ENCODE measurements at places on chromosomes 6 and 20.

DNA sequence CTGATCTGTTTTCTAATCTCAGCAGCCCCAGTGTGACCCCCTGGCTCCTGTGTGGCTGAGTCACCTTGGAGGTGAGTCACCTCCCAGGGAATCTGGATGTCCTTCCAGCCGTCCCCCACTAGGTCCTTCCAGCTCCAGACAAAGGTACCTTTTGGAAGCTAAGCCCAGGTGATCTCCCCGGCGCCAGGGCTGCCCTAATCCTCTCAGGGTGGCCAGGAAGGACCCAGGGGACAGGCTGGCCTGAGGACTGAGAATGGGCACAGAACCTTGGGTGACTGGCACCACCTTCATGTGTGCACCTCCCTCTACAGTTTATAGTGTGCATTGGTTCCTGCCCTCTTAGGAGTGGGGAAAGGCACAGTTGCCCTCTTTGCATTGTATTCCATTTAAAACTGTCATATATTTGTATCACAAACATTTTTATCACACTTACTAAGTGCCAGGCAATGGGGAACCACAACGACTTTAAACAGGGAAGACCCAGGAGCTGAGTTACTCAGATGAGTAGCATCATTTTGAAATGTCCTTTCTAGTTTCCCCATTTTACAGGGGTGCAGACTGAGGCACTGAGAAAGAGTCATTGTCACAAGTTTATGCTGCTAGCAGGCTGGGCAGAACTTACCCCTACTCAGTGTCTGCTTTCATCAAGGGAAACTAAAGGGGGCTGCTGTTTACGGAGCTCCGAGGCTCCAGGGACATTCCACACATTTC, 2.6 kb upstream of the BPIFB4 start:
- no peak for DNase-seq

- no peak for DNase-seq
Measured at GRCh38 chr20:3038454-3038853, 5.0 kb upstream of the GNRH2 start.

- DNase-seq = no peak
Measured at GRCh38 chr20:21154692-21155091, 28.8 kb downstream of the KIZ start.

GRCh38 chr6:1027109-1027794, 284.6 kb upstream of the FOXQ1 start:
- DNase-seq = no peak

GRCh38 chr6:111939902-111940301, 66.7 kb upstream of the FYN start:
- no peak for DNase-seq

DNA sequence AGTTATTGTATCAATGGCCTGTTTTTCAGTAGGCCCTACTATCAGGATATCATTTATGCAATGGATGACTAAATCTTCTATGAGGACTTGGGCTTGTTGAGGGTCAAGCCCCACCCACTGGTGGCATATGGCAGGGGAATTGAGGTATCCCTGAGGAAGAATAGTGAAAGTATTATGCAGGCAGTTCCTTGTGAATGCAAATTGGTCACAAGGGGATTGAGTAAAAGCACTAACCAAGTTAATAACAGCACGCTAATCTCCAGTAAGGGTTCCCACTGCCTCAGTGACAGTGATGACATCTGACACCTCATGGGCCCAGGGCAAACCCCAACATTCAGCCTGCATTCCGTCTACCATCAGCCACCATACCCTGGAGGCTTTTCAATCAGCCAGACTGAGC, 14.9 kb downstream of the BPIFA1 start:
- no peak for DNase-seq

DNA sequence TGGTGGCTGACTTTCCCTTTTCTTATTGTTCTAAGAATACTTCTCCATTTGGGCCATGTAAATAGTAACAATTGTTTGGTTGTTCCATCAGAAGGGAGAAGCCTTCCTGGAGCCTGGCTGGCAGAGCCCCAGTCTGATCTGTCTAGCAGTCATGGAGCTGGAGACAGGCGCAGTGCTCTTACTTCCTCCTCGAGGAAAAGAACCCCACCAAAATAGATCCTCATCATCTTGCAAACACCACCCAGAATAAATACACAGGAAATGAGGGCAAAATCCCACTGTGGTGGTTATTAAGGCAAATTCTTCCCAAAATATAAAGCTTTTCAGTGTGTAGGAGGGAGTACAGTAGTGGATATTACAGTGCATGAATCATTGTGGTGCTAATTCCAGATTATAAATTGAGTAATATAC, 195.1 kb upstream of the SGK1 start:
- no peak for DNase-seq

- DNase-seq = no peak
Measured at GRCh38 chr6:123803504-123804013, at the start of gene NKAIN2. NKAIN2 (plus strand) TSS chr6:123803865.

DNA sequence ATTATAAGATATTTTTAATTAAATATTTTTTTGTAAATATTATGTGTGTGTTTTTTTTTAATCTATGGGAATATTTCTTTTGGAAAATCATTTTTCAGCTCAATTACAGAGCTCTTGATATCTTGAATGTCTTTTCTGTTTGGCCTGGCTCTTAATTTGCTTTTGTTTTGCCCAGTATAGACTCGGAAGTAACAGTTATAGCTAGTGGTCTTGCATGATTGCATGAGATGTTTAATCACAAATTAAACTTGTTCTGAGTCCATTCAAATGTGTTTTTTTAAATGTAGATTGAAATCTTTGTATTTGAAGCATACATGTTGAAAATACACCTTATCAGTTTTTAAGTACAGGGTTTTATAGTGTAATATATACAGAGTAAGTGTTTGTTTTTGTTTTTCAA, 2.6 kb downstream of the ID4 start:
- DNase-seq = no peak

DNA sequence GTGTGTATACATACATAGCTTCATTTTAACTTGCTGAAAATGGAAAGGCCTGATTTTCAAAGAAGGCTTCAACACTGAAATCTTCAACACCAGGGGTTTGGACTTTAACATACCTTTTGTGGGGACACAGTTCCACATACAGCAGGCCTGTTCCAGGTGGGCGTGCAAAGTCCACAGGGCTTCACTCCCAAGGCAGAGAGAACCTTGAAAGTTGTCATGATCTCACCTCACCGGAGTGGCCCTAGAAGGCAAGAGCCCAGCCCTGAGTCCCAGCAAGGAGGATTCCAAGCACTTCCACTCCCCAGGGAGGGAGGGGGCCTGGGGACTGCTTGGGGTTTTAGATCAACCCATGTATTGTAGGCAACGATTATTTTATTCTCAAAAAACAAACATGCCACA, 47.2 kb downstream of the TMEM242 start:
- no peak for DNase-seq

DNA sequence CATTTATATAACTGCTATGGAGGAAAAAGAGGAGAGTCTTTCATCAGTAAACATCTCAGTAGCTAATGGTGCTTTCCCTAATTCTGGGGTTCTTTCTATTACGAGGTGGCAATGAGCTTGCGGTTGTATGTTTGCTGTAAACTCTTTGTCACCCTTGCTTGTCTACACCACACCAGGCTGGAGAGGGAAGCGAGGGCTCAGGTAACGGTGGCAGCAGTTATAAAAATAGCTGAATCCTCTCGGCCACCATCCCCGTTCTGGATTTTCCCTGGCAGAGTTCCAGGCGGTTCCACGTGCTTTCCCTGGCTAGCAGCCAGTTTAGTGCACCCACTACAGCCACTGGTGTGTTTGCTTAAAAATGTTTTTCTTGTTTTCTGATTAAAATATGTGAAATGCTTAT, 39.0 kb downstream of the MAS1 start:
- peak; percentile 12 for DNase-seq

- DNase-seq = no peak
Measured at GRCh38 chr6:144305567-144305966, 20.4 kb downstream of the UTRN start.

DNA sequence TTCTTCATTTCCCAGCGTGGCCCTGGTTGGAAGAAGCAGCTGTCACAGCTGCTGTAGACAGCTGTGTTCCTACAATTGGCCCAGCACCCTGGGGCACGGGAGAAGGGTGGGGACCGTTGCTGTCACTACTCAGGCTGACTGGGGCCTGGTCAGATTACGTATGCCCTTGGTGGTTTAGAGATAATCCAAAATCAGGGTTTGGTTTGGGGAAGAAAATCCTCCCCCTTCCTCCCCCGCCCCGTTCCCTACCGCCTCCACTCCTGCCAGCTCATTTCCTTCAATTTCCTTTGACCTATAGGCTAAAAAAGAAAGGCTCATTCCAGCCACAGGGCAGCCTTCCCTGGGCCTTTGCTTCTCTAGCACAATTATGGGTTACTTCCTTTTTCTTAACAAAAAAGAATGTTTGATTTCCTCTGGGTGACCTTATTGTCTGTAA, 292.7 kb downstream of the ESR1 start:
- peak; percentile 10 for DNase-seq
